ENCODE measurements at places on chromosomes 3 and 15.

DNA sequence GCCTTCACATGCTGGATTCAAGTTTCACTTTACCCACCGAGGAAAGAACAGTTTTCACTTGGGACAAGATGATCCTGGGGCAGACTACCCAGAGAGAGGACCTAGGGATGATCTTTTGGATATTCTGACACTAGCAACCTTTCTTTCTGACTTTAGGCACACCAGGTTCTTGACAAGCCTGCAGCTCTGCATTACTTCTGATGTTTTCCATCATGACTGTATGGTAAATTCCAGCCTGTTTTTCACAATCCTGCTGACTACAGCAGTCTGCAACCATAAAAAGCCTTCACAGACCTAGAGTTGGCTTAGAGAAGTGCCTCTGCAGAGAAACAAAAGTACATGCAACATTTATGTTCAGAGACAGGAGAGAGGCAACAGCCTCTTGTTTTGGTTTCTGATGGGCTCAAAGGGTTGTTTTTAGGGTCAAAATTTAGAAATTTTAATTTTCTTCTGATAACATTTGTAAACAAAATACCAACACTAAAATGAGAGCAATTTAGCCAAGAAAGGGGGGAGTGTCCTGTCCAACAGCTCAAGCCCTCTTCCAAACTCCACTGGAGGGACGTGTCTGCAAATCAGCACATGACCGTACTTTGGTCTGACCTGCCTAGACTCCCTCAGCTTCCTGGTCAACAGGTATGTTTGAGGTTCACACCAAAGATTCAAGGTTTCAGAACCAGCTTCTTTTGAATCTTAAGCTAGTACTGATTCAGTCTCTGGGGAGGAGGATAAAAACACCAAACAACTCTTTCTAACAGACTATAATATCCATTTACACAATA, 799 bp downstream of the ABI3BP start:
- DNase-seq = no peak

GRCh38 chr3:72904163-72904562, 16.3 kb downstream of the GXYLT2 start:
- no peak for DNase-seq

- no peak for DNase-seq
Observed at GRCh38 chr3:56975567-56975966, 84.9 kb upstream of the SPATA12 start.

DNA sequence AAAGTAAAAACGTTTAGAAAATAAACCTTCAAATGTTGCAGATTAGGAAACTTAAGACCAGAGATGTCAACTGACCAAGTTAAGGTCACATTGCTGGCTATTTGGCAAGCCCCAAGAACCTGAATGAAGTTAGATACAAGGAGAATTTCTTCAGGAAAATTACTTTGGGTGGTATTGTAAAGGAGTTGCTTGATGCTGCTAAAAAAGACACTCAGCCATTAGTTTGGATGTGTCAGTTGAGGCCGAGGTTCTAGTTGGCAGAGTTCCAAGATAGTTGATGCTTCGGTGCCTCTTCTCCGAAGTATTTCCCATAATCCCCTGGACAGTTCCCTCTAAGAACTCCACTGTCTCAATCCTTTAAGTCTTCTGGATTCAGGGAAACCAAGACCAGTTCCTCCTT, 24.3 kb downstream of the SIAH2 start:
- no peak for DNase-seq

DNA sequence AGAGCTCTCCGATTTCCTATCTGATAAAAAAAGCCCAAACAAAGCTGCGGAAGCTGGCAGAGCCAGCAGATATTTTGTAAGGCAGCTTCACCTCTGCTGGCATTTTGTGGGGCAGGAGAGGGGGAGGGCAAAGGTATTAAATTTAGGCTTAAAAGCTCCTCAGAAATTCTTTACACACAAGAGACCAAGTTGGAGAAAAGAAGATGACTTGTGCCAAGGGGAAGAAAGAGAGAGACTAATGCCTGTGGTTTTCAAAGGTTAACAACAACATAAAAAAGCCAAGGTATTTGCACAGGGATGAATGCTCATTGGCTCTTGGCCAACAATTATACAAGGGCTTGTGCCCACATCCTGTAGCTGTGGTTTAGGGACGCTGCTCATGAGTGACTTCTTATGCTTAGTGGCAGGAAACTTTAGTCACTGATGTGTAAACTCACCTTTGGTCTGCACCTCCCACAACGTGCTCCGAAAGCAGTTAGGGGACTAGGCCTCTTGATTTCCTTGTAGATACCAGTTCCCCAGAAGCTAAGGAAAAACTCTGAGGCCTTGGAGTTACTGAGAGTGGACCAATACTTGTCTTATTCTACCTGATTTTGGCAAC, 152.9 kb downstream of the TPRG1 start:
- no peak for DNase-seq

- DNase-seq = no peak
Observed at GRCh38 chr3:34037260-34037659, 238.8 kb downstream of the PDCD6IP start.

GRCh38 chr15:72169236-72169920, 28.2 kb downstream of the GRAMD2A start:
- no peak for DNase-seq

GRCh38 chr3:78957456-78957855, 810.3 kb downstream of the ROBO1 start:
- DNase-seq = no peak

GRCh38 chr3:193310914-193311723, 67.4 kb downstream of the ATP13A5 start:
- no peak for DNase-seq

GRCh38 chr3:130259166-130259874, 86.2 kb upstream of the COL6A5 start:
- no peak for DNase-seq

DNA sequence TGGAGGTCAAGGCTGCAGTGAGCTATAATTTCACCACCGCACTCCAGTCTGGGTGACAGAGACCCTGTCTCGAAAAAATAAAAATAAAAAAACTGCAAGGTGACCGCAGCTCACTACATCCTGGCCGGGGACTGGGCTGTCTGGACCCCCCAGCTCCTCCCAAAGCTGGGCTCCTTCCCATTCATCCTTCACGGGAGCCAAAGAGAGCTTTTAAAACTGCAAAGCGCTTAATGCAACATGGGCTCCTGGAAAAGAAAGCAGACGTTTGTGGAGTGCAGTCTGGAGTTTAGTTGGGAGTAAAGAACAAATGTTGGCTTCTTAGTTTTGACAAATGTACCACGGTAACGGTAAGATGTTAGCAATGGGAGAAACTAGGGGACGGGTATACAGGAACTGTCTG, 12.1 kb downstream of the PLXND1 start:
- DNase-seq = no peak

DNA sequence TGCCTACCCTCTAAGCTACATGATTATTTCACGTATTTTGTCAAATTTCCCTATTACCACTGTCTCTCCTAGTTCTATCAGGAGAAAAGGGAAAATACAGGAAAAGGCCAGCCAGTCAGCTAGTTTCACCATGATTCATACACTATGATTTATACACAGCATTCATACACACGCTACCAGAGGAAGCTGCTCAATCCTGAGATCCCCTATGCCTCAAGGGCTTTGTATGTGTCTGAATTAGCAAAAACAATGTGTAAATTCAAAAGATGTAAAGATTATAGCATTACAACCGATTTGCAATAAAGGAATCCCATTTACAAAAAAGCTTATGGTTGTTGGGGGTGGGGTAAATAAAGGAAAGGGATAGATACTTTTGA, 3.1 kb upstream of the ACKR4 start:
- no peak for DNase-seq

- no peak for DNase-seq
Observed at GRCh38 chr3:120903221-120903620, 4.8 kb upstream of the STXBP5L start.

DNA sequence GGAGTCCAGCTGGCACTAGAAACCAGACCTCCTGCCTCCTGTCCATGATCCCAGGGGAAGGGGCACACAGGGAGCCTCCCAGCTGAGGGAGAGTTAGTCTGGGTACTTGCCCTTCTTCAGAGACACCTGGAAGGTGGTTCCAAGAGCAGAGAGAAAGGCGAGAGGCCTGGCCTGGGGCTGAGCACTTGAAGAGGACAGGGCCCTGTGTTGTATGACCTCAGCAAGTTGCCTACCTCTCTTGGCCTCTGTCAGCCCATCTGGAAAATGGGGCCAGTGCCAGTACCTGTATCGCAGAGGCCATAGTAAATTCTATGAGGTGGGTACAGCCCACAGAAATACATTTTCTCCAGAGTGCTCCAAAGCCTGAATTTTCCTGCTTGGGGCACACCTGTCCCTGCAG, 19.5 kb downstream of the PTH1R start:
- DNase-seq = no peak

- no peak for DNase-seq
Observed at GRCh38 chr3:173690542-173691180, 293.1 kb downstream of the NLGN1 start.

GRCh38 chr3:10234526-10235230, 13.6 kb upstream of the TATDN2 start:
- no peak for DNase-seq

DNA sequence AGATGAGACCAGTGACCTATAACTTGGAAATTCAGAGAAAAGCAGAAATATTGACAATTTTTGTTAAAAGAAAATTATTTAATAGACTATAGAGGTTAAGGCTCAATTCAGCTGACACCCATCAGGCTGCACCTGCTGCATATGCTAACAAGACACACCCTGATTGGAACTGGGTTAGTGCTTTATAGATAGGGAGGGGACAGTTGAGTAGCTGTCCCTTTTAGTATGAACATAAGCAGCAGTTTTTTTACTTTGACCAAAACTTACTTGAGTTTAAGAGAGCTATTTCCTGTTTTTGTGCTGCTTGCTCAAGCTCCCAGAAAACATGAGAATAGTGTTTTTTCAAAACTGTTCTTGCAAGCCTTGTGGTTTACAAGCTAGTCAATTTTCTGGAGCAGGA, 292.6 kb downstream of the LRRC3B start:
- no peak for DNase-seq

- DNase-seq = no peak
Observed at GRCh38 chr15:51620122-51620521, 2.4 kb downstream of the DMXL2 start.

GRCh38 chr15:34701536-34701935, 53.3 kb downstream of the GJD2 start:
- DNase-seq = no peak

DNA sequence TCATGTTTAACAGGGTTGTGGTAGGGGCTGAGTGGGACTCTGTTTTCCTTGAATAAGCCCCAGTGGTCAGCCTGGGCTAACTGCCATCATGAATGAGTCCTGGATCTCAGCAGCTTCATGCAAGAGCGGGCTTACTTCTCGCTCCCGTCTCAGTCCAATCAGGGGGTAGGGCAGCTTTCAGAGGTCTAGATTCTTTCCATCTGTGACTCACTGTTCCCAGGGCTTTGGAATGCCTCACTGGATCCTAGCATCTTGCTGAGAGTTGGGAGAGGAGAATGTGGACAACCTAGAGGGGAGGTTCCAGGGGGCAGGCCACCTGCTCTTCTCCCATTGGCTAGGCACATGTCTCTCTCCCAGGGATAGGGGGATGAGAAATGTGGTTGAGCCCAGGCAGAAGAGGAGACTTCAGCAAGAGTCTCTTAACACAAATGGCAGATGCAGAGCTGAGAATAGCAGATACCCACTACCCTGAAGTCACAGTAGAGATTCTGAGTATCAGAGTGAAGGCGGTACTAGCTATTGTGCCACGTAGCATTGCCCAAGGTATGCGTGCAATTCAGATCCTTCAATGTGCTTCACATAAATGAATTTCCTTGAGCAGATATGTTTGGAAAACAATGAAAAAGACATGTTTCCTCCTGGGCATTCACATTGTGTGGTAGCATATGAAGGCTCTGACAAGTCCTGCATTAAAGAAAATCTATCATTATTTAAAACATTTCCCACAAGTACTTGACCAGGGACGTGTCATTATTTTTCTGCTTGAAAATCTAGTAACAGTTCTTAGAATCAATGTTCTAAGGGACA, 257.7 kb upstream of the PROK2 start:
- DNase-seq = no peak

DNA sequence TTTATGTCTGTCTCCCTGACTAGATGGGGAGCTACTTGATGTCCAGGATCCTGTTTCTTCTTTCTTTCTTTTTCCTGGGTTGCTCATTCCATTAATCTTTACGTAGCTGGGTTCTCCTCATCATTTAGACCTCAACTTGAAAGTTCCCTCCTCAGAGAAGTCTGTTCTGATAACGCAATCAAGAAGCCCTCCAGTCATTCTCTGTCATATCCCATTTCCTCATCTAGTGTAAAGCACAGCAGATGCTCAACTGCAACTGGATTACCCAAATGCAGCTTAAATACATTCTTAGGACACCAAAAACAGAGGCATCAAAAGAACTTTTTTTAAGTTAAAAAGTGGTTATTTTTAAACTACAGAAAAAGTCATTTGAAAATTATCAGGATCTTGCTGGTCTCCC, 51.7 kb upstream of the ST3GAL6 start:
- no peak for DNase-seq

GRCh38 chr15:75348562-75349350, 1.9 kb downstream of the NEIL1 start:
- no peak for DNase-seq

DNA sequence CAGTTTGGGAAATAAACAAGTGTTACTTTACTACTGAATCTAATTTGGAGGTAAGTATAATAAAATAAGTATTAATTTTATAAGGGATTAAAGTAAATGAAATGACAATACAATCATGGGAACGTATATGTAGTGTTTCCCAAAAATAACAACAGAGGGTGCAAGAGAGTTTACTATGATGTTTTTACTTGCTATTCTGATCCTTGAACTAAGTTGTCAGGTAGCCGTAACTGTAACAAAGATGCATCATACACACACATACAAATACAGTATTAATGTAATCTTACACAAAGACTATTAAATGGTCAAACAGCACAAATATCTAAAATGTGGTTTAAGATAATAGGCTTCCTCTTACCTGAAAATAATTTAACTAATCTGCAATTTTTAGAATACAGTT, 311.4 kb downstream of the TBC1D5 start:
- DNase-seq = no peak

GRCh38 chr3:125072301-125072700, 16.5 kb upstream of the HEG1 start:
- no peak for DNase-seq

GRCh38 chr3:78728406-78729145, 1039.2 kb downstream of the ROBO1 start:
- no peak for DNase-seq

DNA sequence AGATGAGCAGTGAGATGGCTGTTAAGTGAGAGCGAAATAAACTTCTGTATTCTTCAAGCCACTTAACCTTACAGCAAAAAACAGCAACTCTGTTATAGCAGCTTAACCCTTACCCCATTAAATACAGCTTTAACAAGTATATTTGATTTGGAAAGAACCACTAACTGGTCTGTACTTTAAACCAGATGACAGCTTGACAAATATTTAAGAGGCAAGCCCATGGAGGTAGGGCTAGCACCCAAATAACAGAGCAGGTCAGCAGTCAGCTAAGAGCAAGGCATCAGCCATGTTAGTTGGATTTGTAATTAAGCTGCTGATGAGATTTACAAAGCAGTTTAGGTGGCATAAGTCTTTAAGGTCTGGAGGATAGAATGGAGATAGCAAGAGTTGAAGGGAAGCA, 3.5 kb downstream of the LZTFL1 start:
- DNase-seq = no peak

GRCh38 chr15:57183614-57184344, 192.5 kb upstream of the CGNL1 start:
- no peak for DNase-seq

All from mesenteric fat pad (tissue), 1 donor.